ENCODE measurements at places on chromosomes 6 and 20. TPM values are rescaled to one million over a fixed set of nuclear protein-coding genes. Genes with fewer than 3 reads are reported as not detected.

DNA sequence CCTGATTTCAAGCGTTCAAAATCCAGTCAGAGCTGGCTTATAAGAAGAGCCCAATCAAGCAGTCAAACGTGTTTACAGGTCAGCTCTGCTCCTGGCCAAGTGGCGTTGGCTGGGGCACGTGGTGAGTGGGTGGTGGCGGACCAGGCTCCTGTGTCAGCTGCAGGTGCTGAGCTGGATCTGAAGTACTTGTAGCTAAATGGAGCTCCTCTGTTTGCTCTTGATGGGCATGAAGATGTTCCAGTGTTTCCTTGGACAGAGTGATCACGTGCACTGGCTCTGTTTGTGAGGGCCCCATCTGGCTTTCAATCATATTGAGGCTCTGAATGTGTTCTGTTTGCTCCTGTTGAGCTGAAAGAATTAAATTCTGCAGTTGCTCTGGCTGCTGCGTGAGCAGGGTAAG lies 10.2 kb upstream of the MICAL1 start:
- DNase-seq, result no peak

DNA sequence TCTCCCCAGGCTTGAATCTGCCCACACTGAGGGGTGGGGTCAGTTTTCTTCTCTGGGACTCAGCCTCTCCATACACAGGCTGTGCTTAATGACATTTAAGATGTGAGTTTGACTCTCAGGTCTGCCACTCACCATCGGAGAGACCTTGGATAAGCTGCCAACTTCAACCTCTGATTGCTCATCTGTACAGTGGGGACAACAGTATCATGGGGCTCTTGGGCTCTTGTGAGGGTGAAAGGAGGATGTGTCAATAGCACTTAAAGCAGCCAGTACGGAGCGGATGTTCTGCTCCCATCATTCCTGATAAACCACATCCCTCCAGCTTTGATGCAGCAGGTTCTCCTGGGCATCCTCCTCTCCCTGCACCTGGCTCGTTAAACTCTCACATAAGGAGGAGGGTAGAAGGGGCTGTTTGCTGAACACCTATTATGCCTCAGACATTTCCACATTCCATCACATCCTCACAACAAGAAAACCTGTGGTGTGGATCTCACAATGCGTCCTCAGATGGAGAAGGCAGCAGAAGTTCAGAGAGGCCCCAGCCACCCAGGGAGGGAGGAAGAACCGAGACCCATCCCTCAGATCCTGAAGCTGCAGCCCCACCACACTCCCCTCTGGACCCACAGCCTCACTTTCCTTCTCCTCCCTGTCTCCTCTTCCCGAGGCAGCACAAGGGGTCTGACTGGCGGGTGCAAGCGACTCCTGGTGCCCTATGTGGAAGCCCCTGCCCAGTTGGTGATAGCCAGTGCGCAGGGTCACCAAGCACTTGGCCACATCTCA lies 1.9 kb upstream of the PDYN start:
- no peak for DNase-seq

- no peak for DNase-seq
Observed at GRCh38 chr6:15949982-15950381, 178.9 kb upstream of the MYLIP start.

- DNase-seq, result no peak
Observed at GRCh38 chr6:33745548-33745947, 1.2 kb downstream of the IP6K3 start.

DNA sequence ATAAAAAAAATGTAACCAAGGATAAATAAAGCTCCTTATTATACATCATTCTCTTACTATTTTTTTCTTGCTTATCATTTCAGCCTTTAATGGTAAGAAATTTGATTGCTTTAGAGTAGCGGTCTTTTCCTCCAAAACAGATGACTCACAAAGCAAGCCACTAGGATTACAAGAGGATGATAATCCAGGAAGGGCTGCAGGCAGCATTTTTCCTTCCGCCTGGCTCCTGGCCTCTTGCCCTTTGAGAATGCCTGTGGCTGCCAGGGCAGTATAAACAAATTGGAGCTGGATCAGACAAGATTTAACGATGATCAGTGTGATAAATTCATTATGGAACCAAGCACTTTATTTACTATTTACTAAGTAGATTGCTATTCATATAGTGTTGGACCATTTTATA lies 9.7 kb upstream of the FBXL4 start:
- peak; percentile 71 for DNase-seq

- DNase-seq, result peak; percentile 30
Observed at GRCh38 chr6:134934793-134935485, 15.0 kb downstream of the ALDH8A1 start.

DNA sequence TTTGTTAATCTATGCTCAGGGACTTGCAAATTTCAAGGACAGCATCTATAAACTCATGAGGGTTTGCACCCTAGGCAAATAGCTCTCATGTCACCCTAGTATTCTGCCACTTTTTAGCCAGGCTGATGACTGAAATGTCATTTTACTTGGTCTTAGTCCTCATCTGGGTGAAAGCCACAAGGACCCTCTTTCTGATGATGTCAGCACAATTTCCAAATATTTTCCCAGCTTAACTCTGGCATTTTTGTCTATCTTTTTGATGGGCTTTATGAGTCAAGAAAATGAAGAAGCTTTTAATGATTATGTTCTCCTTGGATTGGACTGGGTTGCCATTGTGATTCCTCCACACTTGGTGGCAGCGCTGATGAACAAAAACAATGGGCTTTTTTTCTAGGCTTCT lies 420.1 kb upstream of the BTBD3 start:
- DNase-seq, result no peak

- DNase-seq, result no peak
Observed at GRCh38 chr6:160427312-160428068, 79.3 kb downstream of the SLC22A3 start.

CUTA gene
- 347 TPM for total RNA-seq

GSTA1 gene
- total RNA-seq, result not detected

NKX2-2 gene
- 4.4 TPM for total RNA-seq

TJAP1 gene
- 14.3 TPM for total RNA-seq

TGM3 gene
- not detected for total RNA-seq

All from A172 (cell line).